Non-pigmented ciliary epithelial cell (primary cell): ENCODE measurements at places on chromosomes 5 and 9.

DNA sequence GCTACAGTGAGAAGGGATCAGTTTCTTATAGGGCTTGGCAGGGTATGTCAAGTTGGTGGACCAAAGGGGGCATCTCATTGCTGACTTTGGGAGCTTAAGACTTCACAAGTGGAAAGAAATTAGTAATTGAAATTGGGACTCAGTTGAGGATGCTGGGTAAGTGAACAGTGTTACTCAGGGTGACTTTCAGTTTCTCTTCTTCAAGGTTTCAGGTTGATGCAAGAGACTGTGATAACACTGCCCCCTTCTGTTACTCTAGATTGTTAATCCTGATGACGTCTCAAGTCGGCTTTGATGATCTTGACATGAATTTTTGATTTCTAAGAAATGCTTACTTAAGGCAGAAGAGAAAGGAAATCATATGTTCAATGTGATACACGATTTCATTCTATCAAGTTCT is 21.3 kb downstream of the KCTD16 start:
- DNase-seq, result peak; percentile 67

DNA sequence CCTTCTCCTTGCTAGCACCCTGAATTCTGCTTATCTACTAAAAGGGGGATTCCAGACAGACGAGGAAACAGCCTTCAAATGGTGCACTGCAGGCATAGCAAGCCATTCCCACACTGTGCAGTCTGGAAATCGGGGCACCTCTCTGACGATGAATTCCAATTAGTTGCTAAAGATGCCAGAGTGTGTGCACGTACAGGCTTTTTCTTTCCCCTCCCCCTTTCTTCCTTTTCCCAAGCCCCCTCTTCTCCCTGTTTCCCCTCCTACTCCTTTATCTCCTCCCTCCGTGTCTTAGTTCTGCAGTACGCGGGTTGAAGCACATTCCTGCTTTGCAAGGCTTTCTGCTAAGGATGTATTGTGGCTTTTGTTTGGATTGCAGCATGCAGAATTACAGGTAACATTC is at the start of gene GPR21:
Gene GPR21, plus strand, starts transcription at position 316 of the 400 bp plus-strand sequence. CDS start 900 bp downstream, outside the sequence.
- DNase-seq, result no peak

DNA sequence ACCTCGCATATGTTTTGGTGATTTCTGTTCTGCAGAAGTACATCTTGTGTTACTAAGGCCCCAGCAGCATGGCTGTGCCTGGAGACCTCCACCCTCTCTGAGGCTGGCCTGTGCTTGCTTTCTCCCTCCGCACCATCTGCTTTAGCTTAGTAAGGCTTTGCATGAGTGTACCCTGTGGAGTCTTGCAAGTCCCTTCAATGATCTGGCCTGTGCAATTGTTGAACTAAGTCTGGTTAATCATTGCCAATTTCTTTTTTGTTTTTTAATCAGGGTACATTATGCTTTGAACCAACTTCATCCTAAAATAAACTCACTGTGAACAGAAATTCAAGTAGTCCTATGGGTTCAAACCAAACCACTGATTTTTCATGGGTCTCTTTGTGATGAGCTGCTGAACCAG is 32.3 kb downstream of the ACOT12 start:
- no peak for DNase-seq

DNA sequence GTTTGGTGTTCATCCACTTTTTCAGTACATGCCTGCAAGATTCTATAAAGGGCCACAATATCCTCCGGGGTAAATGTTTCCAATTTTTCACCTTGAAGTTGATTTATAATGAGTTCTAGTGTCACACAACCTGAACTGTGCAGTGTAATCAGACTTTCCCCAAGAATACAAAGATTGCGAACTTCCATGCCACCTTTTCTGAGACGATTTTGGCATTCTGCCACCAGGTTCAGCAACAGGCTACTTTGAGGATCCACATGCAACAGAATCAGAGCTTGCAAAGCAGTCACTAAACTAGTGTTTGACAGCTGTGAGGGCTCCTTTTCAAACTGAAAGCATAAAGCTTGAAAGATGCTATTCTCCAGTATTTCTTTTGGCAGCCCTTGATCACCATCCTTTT is 1.6 kb downstream of the FASTKD3 start:
- DNase-seq, result no peak

GRCh38 chr5:71955723-71956122 is 151.6 kb upstream of the MAP1B start:
- no peak for DNase-seq

DNA sequence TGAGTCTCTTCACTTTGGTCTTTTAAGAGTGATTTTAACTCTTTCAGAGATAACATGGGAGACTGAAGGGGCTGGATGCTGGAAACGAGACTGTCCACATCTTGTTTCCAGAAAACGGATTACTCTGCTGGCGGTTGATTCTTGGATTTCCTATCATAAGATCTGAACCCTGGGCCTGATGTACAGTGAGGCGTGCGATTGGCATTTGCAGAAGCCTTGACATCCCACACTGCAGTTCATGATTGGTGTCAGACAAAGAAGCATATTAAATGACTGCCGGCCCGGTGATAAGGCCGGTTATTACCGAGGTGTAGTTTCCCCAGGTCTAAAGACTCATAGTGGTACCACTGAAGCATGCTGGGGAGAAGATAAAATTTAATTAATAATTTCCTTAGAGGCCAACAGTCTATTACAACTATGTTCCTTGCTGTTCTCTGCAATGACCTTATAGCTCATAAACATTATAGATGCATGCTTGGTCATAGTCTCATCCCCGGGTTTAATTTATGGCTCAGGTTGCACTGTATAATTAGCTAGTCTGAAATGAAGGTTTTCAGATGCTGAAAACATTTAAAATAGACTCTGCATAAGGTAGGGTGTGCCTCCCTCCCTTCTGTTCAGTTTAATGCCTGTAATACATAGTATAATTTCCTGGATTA is 99.2 kb downstream of the PPP2R2B start:
- no peak for DNase-seq

DNA sequence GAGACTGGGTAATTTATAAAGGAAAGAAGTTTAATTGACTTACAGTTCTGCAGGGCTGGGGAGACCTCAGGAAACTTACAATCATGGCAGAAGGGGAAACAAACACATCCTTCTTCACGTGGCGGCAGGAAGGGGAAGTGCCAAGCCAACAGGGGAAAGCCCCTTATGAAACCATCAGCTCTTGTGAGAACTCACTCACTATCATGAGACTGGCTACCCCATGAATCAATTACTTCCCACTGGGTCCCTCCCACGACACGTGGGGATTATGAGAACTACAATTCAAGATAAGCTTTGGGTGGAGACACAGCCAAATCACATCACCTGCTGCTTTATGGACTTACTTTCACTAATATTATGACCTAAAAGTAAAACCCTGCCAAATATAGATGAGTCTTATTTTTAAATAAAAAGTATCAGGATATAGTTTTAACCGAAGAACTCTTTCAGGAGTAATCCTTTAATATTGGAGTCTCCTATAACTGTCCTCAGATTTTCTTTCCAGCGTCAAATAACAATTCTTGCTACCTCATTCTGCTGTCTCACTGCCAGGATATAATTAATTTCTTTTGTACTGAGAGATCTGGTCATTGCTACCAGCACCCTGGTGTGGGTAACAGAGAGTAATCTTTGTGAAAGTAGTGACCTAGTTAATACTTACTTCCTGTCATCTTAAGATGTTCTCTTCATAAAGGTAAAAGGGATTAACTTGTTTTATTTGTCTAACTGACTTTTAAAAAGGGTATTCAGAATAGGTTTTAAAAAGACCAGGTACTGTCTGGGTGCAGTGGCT is 68.6 kb downstream of the NLN start:
- no peak for DNase-seq
